SK-N-SH treated with all-trans-retinoic acid at 6 μM for 48 hours (cell line): ENCODE measurements at places on chromosomes 7 and 10.

DNA sequence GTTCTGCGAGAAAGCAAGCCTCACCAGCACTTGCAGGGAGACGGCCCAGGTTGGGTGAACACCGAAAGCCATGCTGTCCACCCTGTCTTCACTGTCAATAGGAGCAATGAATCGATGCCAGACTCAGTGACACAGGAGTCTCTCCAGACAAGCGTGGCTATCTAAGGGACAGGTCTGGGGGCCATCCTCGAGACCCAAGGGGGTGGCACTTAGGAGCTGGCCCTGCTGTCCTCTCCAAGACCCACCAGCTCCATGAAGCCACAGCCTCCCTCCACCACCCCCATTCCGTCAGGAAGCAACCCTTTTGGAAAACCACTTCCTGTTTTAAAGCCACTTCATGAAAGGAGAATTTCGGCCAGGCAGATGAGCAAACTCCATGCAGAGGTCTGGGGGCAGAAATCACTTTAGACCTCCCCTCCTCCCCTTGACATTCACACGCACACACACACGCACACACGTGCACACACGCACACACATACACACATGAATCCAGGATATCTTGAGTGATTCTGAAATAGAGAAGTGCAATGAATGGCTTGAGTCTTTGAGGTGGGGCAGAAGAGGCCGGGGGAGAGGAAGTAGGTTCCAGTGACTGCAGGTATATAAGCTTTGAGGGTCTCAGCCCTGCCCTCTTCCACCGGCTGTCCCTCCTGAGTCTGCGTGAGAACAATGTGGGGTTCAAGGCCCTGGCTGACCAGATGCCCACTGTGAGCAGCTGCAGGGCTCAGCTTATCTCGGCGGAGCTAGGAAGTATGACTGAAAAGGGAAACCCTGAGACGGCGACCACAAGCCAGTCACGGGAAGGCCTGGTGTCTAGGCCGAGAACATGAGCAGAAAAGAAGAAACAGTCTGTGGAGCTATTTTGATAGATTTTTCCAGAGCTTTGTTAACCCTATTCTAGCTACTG is 25.0 kb downstream of the RGS10 start:
- no peak for ATAC-seq

DNA sequence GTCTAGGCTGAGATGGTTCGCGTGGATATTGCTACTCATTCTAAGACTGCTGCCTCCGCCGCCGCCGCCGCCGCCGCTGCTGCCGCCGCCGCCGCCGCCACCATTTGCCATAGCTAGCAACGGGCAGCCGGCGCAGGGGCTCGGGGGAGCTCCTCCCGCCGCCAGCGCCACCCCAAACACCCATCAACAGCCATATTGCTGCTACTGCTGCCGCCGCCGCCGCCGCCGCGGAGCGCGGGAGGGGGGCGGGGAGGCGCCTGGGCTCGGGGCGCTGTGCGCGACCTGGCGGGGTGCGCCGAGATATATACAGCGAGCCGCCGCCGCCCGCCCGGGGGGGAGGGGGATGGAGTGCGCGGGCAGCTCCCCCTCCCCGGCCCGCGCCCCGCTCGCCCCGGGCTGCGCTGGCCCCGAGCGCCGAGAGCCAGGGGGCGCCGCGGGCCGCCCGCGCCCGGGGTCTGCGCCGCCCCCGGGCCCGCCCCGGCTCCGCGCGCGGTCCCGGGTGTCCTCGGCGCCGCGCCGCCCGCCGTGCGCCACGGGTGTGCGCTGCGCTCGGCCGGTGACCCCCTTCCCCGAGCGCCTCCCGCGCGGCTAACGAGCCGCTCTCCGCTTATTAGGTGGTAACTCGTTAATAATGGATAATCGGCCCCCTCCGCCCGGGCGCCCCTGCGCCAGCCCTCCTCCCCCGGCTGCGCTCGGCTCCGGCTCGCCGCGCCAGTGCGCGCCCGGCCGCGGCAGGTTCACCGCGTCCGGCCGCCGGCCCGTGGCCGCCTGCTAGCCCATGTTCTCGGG is at the start of gene KCNMA1:
KCNMA1 (minus strand) TSS at position 277 of the 789 bp plus-strand sequence.
- ATAC-seq, result peak; percentile 46

GRCh38 chr7:29032146-29032545 is 74.0 kb upstream of the TRIL start:
- ATAC-seq, result no peak

DNA sequence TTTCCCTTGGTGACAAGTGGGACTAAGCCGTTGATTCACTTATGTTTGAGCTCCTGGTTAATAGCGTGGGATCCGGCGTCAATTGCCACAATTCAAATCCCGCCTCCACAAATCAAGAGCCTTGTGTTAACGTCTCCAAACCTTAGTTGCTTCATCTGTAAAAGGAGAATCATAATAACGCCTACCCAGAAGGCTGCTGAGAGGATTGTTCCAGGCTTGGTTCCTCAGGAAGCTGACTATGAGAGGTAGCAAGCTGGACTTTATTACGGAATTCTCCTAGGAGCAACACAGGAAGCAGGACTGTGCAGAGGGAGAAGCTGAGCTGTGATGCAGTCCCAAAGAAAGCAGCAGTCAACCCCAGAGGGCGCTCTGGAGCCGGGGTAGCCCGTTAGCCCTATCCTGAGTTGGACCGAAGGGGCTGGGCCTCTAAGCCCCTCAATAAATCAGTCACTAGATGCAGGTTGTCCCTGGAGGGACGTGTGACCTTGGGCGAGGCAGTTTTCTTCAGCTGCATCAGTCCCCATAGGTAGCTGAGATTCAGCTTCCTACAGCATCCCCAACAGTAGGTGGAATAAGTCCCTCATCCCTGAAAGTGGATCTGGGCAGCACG is 6.9 kb upstream of the BAG3 start:
- ATAC-seq, result no peak

GRCh38 chr10:131651674-131652437 is 249.0 kb upstream of the PPP2R2D start:
- ATAC-seq, result no peak
